ENCODE measurements at places on chromosomes 4 and X. TPM values are rescaled to one million over a fixed set of nuclear protein-coding genes. Genes with fewer than 3 reads are reported as not detected.

The ARHGAP36 gene
- not detected for total RNA-seq

The EFHC2 gene
- total RNA-seq: not detected

The CSAG3 gene
- total RNA-seq: not detected

The PRKG2 gene
- total RNA-seq: 4.6 TPM

Measured in GM23248 (cell line).